Fibroblast of skin of right biceps (primary cell): ENCODE measurements at places on chromosomes 16 and 17.

DNA sequence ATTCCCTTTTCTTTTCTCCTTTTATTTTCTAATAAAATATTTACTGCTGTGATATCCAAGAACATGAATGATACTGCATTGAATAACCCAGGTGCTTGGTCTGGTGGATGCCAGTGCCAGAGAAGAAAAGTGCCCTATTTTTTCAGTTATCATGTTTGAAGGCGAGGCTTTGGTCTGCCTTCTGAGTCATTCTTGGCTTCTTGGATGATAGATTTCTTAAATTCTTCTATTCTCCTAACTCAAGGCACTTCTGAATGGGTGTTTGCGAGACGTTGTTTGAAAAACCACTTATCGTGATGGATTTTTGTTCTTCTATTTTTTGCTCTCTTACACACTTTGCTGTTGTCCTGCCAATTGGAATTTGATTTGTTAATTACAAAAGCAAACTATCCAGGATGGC is 66.7 kb downstream of the FTO start:
- DNase-seq, result no peak

- no peak for DNase-seq
These were observed 52.9 kb upstream of the KCNJ16 start for GRCh38 chr17:70022175-70022574.

- no peak for DNase-seq
These were observed 488 bp downstream of the HOXB9 start for GRCh38 chr17:48625495-48626244.

- no peak for DNase-seq
These were observed 7.6 kb downstream of the CYB5B start for GRCh38 chr16:69431948-69432468.

DNA sequence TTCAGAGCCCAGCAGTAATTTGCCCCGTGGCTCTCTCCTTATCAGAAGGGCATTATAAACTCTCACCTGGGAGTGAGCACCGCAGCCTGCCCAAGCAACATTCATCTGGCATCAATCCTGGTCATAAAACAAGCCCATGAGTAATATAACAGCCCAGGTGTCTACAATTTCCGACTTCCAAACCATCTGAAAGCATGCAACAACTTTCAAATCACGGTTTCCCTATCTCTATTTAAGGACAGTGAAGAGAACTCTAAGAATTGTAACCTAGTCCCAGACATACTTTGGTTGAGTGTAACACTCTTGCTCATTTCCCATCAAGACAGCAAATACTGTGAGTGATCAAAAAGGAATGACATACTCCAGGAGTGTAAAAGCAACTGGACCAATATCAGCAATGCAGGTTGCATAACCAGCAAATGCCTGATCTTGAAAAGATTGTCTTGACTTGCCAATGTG is 487.4 kb upstream of the SOX9 start:
- peak; percentile 95 for DNase-seq

- DNase-seq, result no peak
These were observed 38.0 kb downstream of the FZD2 start for GRCh38 chr17:44595216-44595775.

DNA sequence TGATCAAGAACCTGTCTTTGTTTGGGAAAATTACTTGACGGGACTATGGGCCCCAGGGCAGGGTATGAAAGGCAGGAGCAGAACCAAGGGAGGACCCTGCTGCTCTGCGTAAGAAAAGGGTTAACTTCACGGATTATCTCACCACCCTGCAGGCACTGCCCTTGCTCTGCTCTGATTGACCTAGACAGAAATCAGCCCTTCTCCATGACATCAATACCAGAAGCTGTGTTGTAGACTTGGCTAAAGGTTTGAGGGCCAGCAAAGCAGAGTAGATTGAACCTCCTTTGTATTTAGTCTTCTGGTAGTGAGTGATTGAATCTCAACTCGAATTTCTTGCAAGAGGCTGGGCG is 52.9 kb upstream of the ETV4 start:
- no peak for DNase-seq

GRCh38 chr17:70699408-70699807 is 530.1 kb downstream of the KCNJ2 start:
- DNase-seq, result no peak

GRCh38 chr17:49835472-49835871 is 12.4 kb downstream of the TAC4 start:
- DNase-seq, result no peak

GRCh38 chr16:83343935-83344366 is 463.8 kb upstream of the HSBP1 start:
- peak; percentile 53 for DNase-seq

- DNase-seq, result peak; percentile 61
These were observed 16.9 kb downstream of the NARF start for GRCh38 chr17:82475458-82475857.

DNA sequence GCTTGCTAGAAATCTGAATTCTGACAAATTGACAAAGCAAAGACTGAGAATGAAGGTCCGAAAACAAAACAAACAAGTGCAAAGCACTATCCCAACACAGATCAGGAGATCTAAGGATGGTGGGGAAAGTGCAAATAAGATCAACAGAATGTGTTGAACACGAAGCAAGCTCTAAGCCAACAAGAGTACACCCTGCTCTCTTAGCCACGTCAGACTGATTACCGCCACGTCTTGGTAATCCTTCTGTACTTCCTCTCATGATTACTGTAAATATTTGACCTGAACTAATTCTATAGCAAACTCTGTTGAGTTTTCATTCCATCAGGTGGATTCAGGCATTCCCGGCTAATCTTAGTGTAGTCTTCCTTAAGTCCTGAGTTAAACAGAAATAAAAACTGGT is 34.3 kb upstream of the ERCC4 start:
- no peak for DNase-seq

- DNase-seq, result no peak
These were observed 4.6 kb downstream of the PPM1E start for GRCh38 chr17:58760248-58760647.

- DNase-seq, result no peak
These were observed 124.9 kb upstream of the CORO6 start for GRCh38 chr17:29747660-29748059.

DNA sequence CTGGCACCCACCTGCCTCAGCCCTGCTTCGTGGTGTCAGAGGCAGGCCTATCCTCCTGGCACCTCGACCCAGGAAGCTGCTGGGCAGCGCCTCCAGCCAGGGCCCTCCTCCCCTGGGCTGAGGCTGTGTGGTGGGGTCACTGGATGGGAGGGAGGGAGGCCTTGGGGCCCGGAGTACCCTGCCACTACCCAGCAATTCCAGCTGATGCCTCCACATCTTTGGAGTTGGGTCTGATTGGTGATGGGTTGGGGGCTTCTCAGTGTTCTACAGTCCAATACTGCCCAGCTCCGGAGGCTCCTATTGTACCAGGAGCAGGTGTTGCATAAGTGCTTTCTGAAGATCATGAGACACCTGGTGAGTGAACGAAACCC is 48.0 kb downstream of the USP22 start:
- DNase-seq, result no peak

DNA sequence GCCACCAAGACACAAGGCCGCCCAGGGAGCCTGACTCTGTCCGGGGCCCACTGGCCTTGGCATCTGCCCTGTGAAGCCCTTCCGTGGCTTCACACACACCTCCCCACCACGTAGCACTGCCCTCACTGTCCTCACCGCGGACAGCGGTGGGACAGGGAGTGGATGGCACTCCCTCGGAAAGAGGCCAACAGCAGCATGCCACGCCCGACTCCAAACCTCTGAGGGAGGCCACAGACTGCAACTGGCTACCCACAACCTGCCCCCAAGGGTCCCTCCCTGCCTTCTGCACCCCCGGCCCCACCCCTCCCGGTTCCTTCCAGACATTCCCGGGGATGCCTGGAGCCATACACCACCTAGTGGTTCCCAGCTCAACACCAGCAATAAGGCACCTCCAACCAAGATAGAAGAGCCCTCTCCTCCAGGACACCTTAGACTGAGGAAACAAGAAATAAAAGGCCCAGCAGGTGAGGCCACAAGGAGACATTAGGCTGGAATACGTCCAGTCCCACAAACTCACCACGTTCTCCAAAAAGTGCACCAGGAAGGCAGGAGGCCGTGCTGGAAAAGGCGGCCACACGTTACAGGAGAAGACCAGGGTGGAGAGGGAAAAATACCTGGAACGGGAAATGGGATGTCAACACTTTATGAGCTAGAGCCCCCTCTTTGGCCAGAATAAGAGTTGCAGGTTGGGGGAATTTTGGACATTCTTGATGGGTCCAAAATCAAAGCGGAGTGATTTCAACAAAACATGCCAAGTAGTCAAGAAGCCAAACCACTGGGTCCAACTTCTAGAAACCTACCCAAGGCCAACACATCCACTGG is 310.0 kb downstream of the SOX9 start:
- DNase-seq, result no peak

DNA sequence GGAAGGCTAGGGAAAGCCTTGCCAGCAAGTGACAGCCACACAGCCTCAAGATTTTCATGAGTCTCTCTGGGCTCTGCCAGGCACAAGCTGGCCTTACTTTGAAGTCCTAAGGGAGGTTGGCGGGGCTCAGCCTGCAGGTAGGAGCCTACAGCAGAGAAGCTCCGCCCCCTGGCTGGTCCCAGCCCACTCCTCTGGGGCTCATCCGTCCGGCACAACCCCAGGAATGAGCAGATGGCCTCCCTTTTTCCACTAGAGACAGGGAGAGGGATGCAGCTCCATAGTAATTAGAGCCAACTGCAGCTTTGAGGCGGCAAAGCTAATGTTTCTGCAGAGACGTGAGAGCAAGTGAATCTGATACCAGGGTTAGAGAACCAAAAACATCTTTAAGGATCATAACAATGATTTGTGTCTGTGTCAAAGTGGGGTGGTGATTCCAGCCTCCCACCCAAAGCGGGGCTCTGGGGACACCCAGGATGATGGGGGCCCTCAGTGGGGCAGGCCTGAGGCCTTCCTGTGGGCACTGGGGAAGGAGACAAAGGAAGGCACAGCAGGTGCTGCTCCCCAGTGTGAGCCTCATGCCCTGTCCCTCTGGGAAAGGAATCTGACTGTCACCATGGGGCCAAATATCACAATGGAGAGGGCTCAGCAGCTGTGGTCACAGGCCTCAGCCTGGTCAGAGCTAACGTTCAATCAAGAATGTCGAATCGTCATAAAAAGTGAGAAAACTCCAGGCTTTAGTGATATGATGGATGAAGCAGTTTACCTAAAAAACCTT is 61.5 kb downstream of the RBFOX3 start:
- DNase-seq, result no peak

GRCh38 chr16:7331997-7332396 is 648 bp upstream of the RBFOX1 start:
- DNase-seq, result no peak

DNA sequence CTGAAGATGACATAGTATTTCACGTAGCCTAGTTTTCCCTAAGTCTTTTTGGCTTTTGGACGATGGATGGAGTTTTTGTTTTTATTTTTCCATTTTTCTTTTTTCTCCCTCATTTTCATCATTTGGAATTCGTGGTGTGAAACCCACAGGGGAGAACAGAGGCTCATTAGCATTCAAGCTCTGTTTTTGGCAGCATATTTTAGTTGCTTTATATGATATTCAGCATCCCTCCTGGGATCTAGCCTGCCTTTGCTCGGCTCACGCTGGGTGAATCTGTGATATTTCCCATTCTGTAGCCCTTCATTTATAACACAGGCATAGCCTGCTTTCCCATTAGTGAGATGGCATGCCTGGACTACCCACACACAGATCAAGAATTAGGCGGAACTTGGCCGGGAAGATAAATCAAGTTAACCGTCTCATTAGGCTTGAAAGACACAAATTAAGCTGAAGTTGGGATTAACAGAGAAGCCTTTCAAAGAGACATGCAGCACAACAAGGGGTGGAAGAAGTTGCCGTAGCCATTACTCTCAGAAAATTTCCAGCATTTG is 20.1 kb upstream of the CLEC19A start:
- no peak for DNase-seq

DNA sequence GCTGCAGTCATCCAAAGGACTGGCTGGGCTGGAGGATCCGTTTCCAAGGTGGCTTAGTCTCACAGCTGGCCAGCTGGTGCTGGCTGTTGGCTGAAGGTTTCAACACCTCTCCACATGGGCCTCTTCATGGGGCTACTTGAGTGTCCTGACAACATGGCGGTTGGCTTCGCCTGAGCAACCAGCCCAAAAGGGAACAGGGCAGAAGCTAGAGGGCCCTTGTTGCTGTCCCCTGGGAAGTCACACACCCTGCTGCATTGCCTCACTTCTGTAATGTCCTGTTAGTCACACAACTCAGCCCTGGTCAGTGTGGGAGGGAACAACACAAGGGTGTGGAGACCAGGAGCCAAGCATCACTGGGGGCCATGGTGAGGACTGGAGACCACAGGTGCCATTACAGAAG is 36.6 kb downstream of the C16orf78 start:
- DNase-seq, result no peak

DNA sequence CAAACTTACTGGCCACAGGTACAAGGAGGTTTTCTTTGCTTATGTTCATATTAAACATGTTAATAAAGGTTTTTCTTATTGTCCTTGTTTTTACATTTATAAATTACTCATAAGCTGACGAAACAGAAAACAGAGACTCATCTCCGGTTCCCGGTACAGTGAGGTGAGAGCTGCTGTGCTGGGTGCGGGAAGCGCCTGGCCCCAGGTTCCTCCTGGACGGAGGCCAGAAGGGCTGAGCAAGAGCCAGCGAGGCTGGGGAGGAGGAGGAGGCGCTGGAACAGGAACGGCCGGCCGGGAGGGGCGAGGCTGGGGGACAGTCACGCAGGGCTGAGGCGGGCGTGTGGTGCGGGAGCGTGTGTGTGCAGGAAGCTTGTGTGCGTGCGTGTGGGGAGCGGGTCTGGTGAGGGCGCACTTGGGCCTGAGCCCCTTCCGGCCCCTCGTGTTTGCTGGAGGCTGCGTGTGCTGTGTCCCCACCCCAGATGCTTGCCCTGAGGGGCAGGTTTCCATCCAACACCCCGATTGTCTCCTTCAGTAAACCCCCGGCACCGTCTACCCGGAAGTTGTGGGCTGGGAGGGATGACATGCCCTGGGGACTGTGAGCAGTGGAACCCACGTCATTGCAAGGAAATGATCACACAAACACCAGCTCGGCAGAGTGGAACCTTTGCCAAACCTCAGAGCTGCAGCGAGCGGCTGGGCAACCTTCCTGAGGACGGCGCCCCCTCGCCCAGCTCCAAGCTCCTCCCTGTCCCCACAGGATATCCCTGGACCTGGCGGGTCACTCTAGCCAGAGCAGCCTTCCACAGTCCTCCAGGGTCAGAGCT is 19.5 kb downstream of the CD7 start:
- peak; percentile 92 for DNase-seq

GRCh38 chr16:69112285-69113129 is 7.1 kb downstream of the HAS3 start:
- peak; percentile 25 for DNase-seq

DNA sequence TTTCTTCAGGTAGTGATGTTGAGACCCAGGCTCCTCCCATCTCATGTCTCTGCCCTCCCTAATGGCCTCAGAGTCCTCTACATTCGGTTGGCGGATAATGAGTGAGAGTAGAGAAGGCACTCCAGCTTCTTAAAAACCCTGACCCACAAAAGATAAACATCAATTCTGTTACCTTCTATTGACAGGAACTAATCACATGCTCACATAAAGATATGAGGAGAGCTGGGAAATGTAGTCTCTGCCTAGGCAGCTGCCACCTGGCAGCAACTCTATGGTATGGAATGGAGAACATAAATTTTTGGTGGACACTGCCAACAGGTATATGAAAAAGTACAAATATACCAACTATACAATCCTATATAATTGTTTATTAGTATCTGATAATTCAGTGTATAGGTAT is 110.7 kb upstream of the HLF start:
- DNase-seq, result no peak

GRCh38 chr17:45020354-45021138 is 30.9 kb downstream of the DCAKD start:
- peak; percentile 51 for DNase-seq
